Lower leg skin (tissue), 4 donors: ENCODE measurements at places on chromosomes 1 and 21.

GRCh38 chr21:34072145-34073031 is 990 bp upstream of the MRPS6 start:
- DNase-seq: peak; percentile 90

DNA sequence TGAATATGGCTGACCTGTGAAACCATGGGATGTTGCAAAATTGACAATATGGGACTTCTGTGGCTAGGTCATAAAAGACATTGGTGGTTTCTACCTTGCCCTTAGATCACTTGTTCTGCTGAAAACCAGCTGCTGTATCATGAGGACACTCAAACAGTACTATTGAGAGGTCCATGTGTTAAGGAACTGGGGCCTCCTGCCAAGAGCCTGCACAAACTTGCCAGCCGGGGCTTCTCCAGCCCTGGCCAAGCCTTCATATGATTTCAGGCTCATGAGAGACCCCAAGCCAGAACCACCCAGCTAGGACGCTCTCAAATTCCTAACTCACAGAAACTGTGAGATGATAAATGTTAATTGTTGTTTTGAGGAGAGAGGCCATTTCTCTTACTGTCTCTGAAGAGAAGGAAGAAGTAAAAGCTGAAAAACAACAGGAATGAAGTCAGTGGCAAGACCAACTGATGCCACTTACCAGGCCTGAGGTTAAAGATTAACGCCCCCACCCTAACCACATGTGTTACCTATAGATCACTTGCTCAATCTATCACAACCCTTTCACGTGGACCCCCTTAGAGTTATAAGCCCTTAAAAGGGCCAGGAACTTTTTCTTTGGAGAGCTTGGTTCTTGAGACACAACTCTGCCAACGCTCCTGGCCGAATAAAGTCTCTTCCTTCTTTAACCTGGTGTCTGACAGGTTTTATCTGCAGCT is 3.9 kb upstream of the PITHD1 start:
- peak; percentile 53 for DNase-seq

- DNase-seq: no peak
Measured at GRCh38 chr1:64246294-64246917, 43.0 kb downstream of the UBE2U start.

GRCh38 chr1:8073112-8073855 is 47.2 kb upstream of the ERRFI1 start:
- DNase-seq: no peak

GRCh38 chr1:225461533-225462428 is 33.9 kb upstream of the LBR start:
- DNase-seq: no peak

DNA sequence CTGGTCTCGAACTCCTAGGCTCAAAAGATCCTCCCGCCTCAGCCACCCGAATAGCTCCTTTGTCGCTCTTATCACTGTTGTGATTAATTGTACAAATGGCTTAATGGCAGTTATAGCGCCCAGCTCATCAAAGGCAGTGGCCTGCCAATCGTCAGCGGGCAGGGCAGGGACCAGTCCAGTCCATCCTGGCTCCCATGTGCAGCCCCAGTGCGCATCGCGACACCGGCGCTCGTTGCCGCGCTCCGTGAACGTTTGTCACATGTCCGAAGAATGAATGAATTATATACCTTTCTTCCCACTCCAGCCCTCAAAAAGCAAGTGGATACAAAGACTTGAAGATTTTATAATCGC is 18.4 kb downstream of the MTX1 start:
- DNase-seq: no peak

GRCh38 chr1:45542591-45542990 is 8.0 kb upstream of the AKR1A1 start:
- DNase-seq: no peak

DNA sequence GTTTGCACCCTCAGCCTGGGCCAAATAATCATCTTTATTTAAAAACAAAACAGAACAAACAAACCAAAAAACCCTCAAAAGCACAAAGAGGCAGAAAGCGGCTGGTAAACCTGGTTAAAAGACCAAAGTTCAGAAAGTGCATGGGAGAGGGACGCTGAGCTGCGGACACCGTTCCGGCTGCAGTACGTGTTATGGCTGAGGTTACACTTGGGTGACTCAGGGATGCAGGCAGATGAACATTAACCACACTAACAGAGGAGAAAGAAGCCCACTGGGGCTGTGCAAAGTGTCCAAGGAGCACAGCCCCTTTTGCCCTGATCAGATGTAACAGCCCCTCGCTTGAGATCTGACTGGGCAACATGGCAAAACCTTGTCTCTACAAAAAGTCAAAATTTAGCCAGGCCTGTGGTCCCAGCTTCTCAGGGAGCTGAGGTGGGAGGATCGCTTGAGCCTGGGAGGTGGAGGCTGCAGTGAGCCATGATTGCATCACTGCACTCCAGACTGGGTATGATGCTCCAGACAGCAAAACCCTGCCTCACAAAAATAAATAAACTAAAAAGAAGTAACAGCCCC is 28.3 kb downstream of the GPR157 start:
- no peak for DNase-seq

- no peak for DNase-seq
Measured at GRCh38 chr1:208885060-208885459, 640.9 kb upstream of the PLXNA2 start.

DNA sequence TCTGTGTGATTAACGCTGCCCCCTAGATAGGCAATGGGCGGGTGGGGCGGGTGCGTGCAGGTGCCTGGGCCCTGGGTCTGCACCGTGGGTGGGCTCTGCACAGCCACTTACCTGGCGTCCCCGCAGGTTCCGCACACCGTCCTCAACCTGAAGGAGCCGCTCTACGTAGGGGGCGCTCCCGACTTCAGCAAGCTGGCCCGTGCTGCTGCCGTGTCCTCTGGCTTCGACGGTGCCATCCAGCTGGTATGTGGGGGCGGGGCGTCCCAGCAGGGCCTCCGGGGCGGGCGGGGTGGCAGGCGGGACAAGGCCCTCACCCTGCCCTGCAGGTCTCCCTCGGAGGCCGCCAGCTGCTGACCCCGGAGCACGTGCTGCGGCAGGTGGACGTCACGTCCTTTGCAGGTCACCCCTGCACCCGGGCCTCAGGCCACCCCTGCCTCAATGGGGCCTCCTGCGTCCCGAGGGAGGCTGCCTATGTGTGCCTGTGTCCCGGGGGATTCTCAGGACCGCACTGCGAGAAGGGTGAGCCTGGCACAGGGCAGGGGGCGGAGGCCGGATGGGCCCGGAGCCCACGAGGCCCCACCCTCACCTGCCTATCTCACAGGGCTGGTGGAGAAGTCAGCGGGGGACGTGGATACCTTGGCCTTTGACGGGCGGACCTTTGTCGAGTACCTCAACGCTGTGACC is 22.8 kb downstream of the RNF223 start:
- DNase-seq: no peak

DNA sequence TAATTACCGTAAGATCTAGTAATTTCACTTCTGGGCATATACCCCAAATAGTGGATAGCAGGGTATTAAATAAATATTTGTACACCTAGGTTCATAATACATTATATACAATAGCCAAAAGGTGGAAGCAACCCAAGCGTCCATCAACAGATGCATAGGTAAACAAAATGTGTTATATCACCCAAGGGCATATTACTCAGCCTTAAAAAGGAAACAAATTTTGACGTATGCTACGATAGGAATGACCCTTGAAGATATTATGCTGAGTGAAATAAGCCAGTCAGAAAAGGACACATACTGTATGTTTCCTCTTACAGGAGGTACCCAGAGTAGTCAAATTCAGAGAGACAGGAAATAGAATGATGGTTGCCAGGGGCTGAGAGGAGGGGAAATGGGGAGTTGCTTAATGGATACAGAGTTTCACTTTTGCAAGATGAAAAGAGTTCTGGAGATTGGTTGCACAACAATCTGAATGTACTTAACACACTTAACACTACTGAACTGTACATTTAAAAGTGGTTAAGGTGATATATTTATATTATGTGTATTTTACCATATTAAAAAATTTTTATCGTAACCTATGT is 36.6 kb upstream of the KCTD3 start:
- no peak for DNase-seq

GRCh38 chr1:231921646-231922345 is 295.2 kb downstream of the DISC1 start:
- DNase-seq: no peak

- DNase-seq: peak; percentile 72
Measured at GRCh38 chr1:109788695-109789521, 25.2 kb upstream of the EPS8L3 start.

- no peak for DNase-seq
Measured at GRCh38 chr1:164771619-164772361, 212.8 kb downstream of the PBX1 start.

DNA sequence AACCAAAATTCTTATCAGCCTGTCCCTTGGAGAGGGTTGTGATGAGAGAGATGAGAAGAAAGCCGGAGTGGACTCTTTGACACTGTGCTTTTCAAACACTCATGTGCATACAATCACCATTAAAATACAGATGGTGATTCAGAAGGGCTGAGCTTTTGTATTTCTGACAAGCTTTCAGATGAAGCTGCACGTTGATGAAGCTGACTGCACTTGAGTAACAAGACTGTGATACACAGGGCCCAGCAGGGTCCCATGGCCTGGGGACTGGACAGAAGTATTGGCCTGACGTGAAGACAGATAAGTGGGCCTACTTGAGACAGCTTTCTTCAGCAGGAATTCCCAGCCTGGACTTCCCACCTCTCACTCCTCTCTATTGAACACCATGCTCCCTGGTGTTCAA is 258.2 kb downstream of the CHRM3 start:
- DNase-seq: no peak

GRCh38 chr1:220448217-220448616 is 79.7 kb upstream of the MARK1 start:
- no peak for DNase-seq

DNA sequence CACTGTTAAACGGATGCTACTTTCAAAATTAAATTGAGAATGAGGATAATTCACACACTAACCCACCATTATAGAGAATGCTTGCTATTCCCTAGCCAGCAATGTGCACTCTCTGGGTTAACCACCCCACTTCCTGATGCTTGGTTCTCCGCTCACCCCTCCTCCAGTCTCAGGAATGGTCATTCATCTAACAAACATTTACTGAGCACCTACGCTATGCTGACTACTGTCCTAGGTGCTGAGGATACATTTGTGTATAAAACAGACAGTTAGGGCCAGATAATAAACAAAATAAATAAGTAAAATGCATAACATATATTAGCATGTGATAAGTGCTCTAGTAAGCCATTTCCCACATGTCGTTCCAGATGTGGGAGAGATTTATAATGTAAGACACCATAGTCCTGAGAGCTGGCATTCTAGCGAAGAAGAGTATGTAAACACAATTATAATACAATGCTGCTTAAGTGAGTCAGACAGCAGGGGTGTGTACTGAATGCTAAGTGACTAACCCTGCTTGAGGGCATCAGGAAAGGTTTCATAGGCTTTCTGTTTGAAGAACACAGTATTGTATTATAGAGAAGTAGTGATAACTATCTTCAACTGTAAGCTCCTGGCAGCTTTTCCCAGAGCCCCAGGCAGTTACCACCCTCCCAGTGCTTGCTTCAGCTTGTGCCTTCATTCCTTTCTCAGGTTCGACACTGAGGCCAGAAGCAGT is 126.7 kb upstream of the CACHD1 start:
- DNase-seq: peak; percentile 81

DNA sequence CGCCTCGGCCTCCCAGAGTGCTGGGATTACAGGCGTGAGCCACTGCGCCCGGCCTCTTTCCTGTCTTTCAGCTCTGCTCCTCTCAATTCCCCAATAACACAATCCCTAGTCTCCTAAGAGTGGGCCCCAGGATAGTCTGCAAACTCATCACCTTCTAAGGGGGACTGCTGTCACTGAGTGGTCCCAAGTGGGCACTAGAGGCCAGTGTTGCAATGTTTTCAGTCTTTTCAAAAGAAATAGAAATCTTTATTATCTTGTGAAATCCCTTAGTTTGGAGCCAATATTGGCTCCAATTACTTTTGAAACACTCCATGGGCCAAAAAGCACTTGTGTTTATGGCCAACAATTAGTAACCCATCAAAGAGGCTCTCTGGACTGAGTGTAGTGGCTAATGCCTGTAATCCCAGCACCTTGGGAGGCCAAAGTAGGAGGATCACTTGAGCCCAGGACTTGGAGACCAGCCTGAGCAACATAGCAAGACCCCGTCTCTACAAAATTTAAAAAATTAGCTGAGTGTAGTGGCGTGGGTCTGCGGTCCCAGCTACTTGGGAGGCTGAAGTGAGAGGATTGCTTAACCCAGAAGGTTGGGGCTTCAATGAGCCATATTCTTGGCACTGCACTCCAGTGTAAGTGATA is 28.6 kb upstream of the ZNF697 start:
- DNase-seq: no peak

DNA sequence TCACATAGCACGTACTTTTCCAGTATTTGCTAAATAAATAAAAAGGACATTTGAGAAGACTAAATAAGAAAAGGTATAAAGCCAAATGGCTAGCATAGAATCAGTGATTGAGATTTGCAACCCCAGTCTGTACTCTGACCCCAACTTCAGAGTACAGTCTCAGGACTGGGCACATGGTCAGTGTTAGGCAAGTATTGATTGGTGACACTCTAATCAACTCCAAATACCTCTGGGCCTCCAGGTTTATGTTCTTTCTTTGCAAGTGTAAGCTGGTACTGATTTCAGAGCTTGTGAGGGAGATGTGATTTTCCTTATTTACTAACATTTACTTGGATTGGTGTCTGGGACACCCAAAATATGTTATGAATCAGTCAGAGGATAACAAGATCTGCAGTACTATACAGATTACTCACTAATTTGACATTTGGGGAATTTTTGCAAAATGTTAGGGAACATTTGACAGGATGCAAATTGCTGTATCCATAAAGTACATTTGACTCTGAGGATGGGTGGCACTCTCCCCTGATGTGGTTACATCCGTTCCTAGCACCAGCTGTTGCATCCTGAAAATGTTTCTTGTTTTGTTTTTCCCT is 34.2 kb downstream of the LMO4 start:
- DNase-seq: no peak

DNA sequence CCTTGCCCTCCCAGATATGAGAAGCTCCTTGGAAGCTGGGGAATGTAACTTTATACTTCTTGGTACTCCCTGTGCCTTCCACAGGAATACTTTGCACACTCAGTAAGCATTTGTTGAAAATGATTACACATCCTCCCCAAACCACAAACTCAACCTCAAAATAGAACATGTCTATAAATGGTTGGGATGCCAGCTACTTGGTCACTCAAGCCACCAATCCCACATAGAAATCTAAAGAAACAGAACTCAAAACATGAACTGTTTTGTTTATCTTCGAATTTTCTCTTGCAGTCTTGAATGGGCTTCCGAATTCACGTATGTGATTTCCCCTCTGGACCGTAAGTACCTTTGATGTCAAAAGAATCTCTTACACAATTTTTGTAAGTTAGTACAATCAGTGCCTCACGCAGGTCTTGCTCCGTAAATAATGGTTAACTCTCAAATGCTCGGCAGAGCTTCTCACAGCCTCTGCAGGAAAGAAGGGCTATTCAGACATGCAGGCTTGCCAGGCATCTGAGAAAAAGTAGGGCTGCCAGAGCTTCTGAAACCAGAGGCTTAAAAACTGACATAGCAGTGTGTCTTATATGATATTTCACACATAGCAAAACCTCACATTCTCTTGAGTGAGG is 26.9 kb downstream of the SORT1 start:
- no peak for DNase-seq

- peak; percentile 18 for DNase-seq
Measured at GRCh38 chr1:235017719-235018118, 110.9 kb downstream of the TOMM20 start.
